ENCODE measurements at places on chromosomes 1 and 21.

GRCh38 chr1:31396633-31397351, 16.2 kb upstream of the SERINC2 start:
- peak; percentile 52 for DNase-seq

DNA sequence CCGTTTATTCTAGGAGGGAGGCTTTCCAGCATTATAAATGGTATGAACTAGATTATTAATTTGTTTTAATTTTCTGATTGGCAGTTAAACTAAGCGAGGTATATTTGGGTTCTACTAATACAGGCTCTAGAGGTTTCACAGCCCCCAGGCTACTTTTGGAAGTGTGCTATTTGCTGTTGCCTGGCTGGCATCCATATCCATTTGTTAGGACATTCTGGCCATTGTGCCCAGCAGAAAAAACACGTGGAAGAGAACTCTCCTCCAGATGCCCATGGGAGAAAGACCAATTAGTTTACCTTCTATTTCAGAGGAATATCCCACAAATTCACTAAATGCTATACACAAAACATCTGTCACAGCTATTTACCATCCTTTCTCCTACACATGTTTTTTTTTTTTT, 29.3 kb downstream of the MACO1 start:
- DNase-seq: no peak

DNA sequence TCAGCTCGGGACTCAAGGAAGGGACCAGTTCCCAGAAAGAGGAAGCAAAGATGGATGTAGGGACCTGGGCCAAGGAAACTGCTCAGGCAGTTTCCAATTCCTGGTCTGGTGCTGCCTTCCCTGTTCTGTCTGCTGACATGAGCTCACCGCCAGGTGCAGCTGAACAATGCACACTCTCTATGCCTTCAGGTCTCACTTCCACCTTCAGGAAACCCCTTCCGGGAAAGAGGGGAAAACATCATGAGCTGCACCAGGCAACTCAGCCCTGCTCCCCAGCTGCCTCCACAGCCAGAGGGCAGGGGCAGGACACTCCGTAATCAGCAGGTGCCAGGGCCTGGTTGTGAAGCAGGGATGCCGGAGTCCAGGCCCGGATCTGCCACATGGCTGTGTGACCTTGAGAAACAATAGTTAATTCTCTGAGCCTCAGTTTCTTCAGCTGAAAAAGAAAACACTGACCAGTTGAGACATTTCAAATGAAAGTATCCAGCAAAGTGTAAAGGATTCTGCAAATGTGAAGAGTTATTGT, 27.8 kb downstream of the SMIM12 start:
- DNase-seq: no peak

DNA sequence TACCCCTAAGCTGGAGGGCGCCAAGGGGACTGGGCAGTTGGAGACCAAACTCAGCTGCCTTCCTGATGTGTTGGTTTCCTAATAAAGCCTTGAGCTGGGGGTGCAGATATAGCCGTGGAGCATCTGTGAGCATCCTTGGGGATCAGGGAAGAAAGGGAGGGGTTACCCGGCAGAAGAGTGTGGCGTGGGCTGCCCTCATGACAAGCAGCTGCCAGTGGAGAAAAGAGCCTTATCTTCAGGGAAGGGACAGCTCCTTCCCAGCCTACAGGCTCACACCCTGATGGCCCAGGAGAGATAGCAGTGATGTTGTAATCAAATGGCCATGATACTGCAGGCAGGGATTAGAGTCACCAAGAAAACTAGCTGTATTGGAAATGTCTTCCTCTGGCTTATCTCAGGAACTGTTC, 10.8 kb upstream of the NFASC start:
- DNase-seq: no peak

- no peak for DNase-seq
These were observed 28.8 kb downstream of the CFAP74 start for GRCh38 chr1:1974834-1975233.

- DNase-seq: peak; percentile 52
These were observed 123.9 kb upstream of the VAMP3 start for GRCh38 chr1:7646981-7647901.

GRCh38 chr1:106924360-106924759, 132.1 kb upstream of the PRMT6 start:
- no peak for DNase-seq

GRCh38 chr1:27009601-27010197, 3.0 kb downstream of the TENT5B start:
- peak; percentile 51 for DNase-seq

DNA sequence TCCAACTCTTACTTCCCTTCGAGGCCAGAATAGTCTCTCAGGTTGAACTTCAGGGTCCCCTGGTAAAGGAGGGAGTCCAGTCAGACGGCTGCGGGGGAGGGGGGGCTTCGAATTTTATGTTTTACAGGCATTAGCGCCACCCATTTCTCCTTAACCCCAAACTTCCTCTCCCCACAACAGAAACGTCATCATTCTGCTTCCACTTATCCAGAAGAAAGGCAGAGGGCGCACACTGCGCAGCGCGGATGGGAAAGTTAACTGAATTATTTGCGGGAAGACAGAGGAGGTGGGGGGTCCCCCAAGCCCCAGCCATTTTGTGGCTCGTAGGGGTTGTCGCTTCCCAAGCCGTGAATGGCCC, 529 bp upstream of the PRMT2 start:
- DNase-seq: peak; percentile 65

DNA sequence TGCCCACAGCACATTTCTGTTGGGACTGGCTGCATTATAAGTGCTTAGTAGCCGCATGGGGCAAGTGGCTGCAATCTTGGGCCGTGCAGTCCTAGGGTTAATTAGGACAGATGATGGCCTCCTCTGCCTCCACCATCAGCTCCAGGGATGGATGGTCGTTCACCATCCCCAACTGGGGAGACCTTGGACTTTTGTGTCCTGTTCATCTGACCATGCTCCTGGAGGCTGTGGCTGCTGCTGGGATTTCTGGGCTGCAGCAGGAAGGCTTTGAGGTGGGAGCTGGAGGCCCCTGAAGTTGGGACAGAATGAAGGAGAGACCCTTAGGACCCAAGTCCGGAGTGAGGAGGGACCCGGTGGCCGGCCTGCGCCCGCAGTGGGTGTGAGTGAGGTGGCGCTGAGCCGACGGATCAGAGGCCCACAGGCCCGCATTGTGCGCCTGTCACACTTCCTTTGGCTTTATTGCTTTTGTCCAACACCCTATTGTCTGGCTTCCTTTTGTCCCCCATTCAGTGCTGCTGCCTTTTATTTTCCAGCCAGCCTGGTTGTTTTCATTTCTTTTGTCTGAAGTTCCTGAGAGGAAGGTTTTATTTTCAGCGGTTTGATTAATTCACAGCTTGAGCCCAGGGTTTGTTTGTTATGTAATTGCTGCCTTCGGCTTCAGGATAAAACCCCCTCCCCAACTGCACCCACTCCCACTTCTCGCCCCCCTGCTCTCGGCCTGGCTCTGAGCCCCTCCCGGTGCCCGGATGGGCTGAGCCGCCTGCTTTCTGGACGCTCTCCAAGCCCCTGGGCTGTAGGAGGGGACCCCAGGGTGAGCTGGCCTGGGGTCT, 35.6 kb downstream of the SOX13 start:
- DNase-seq: no peak

DNA sequence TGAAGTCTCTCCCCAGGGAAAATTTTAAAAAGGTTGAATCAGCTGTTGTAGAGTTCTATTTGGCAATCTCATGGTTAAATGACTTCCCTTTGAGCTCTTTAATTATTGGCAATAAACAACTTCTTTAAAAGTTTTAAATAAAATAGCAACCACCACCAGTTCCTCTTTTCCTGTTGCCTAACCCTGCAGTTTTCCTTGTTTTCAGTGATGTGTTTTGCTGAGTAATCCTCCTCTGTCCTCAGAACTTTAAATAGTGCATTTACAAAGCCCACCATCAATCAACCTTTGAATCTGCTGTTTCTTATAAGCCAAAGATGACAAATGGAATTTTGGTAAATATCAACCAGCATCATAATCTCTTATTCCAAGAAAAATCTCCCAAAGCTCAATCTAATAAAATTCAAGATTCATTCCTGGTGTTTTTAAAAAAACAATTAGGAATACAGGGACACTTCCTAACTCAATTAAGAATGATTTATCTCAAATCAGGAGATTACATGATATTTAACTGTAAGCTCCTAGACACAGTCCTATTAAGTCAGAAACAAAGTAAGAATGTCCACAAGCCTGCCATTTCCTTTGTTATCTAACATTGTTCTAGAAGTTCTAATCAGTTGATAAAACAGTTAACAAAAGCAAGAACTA, 14.8 kb downstream of the AVPR1B start:
- no peak for DNase-seq

GRCh38 chr21:37292941-37293340, 25.8 kb upstream of the VPS26C start:
- DNase-seq: no peak

DNA sequence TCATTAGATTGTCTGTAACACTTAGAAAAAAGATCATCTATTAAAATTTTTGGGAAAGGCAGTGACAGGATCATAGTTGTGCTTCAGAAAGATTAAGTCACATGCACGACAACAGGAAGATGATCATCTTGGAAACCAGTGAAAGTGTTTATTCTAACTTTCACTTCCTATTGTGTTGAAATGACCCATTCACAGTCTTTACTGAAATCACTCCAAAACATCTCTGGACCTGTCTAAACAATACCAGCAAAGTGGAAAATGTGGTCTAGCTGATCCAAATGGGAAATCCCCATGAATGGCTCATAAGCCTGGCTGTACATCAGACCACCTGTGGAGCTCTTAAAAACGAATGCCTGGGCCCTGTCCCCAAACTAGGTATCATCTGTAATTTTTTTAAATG, 111.1 kb upstream of the ETV3 start:
- DNase-seq: no peak

- DNase-seq: no peak
These were observed 99.2 kb upstream of the MROH9 start for GRCh38 chr1:170836141-170836540.

DNA sequence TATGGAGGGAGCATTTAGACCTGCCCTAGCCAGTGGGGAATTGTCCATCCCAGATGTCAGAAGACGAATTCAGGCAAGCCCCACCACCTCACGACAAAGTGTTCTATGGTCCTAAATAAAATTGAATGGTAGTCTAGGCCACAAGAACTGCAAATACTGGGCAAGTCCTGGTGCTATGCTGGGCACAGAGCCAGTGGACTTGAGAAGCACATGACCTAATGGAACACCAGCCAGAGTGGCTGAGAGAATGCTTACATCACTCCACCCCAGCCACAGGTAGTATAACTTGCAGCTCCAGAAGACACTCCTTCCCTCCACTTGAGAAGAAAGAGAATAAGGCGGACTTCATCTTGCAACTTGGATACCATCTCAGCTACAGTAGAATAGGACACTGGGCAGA, 567.3 kb upstream of the CXADR start:
- no peak for DNase-seq

DNA sequence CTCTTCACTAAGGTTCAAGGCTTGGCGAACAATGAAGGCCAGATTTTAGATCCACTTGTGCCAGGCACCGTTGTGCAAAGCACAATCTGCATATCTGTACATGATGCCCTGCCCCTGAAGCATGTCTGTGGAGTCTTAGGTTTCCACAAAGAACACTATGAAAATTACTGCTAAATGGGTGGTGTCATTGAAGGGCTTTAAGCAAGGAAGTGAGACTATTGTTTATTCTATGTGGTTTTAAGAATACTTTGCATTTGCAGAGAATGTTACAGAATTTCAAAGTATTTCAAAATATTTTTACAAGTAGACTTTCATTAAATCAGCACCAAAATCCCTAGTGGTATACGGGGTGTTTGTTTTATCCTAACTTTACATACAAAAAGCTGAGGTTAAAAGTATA, 8.8 kb downstream of the TSEN15 start:
- DNase-seq: no peak

- no peak for DNase-seq
These were observed 2.6 kb upstream of the CSTB start for GRCh38 chr21:43778469-43779335.

- DNase-seq: no peak
These were observed 19.4 kb upstream of the BSDC1 start for GRCh38 chr1:32413507-32414185.

GRCh38 chr1:27523337-27524020, 33.5 kb upstream of the WASF2 start:
- no peak for DNase-seq

- no peak for DNase-seq
These were observed 37.3 kb downstream of the MRPS6 start for GRCh38 chr21:34110594-34111202.

GRCh38 chr1:208187499-208188041, 56.6 kb downstream of the PLXNA2 start:
- no peak for DNase-seq

DNA sequence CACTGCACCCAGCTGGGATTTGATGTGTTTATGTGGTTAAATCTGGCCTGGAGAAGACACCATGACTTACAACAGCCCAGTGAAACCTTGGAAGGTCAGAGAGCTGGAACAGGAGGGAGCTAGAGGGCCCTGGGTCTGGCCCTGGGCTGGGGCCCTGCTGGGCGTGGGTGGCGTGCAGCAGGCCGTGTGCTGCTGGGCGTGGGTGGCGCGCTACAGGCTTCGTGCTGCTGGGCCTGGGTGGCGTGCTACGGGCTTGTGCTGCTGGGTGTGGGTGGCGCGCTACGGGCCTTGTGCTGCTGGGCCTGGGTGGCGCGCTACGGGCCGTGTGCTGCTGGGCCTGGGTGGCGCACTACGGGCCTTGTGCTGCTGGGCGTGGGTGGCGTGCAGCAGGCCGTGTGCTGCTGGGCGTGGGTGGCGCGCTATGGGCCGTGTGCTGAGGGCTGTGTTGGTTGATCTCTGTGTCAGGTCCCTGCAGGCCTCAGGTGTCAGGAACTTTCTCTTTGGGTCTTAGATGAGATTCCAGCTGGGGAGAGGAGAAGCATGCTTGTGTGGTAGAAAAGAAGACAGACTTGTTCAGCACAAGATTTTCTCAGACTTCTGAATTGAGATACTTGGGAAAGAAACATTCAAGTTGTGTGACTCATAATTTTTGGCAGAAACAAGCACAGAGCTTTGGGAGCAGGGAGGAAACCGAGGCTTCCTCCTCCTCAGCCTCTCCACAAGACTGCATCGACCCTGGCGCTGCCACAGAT, 66.0 kb downstream of the COL18A1 start:
- no peak for DNase-seq

DNA sequence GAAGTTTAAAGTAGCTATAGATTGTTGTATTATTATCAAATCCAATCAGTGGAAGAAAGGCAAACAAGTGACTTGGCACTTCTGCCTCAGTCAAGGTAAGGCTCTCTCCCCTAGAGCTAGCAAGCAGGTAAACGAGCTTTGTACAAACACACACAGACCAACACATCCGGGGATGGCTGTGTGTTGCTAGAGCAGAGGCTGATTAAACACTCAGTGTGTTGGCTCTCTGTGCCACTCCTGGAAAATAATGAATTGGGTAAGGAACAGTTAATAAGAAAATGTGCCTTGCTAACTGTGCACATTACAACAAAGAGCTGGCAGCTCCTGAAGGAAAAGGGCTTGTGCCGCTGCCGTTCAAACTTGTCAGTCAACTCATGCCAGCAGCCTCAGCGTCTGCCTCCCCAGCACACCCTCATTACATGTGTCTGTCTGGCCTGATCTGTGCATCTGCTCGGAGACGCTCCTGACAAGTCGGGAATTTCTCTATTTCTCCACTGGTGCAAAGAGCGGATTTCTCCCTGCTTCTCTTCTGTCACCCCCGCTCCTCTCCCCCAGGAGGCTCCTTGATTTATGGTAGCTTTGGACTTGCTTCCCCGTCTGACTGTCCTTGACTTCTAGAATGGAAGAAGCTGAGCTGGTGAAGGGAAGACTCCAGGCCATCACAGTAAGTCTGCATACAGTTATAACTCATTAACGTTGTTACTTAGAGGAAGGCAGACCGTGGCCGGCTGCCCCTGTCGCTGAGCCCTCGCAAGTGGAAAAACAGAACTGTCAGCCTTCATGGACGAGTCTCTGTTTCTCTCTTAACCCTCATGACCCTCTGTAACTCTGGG, at the start of gene PALMD:
Gene PALMD (plus strand): TSS at position 415 of the 833 bp plus-strand sequence. CDS start 205 bp downstream, at position 620.
- no peak for DNase-seq

Data from LoVo (cell line).